NB4 (cell line): ENCODE measurements at places on chromosomes 4 and X.
A peak's percentile ranks its signal among the peaks of the same experiment; 100 is the strongest.

DNA sequence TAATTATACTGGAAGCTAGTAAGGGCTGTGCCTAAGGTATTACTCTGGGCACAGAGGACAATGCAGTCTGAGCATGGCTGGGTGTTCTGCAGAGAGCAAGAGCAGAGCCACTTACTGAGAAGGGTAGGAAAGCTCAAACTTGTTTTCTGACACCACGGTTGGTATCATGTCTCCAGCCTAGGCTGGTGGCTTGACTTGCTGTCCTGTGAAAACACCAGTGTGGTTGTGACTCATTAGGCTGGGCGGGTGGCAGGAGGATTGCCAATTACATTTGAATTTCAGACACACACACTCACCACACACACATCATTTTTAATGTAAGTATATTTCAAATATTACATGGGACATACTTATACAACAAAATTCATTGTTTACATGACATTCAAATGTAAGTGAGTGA lies 19.7 kb upstream of the MTM1 start:
- peak; percentile 64 for DNase-seq

- no peak for DNase-seq
Measured at GRCh38 chr4:88003261-88003660, 4.2 kb upstream of the PKD2 start.

GRCh38 chrX:154840856-154841255 lies 6.4 kb upstream of the SMIM9 start:
- peak; percentile 71 for DNase-seq

DNA sequence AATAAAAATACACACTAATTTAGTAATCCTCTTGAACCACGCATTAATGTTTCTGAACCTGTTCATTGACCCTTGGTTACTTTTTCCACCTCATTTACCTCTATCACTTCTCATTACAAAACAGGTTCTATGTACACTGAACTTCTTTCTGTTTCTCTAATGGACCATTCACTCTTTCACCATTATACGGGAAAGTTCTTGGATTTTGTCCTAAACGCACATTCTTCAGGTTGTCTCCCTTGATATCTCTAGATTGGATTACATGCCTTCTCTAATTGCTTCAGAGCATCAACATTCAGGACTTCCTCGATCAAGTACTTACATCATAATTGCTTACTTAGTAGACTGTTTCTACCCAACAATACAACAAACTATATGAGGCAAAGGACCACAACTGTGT lies 359.4 kb upstream of the FSTL5 start:
- no peak for DNase-seq

GRCh38 chrX:17432158-17432557 lies 57.2 kb downstream of the NHS start:
- no peak for DNase-seq

- no peak for DNase-seq
Measured at GRCh38 chr4:48259748-48260147, 9.9 kb downstream of the TEC start.

GRCh38 chr4:10100734-10101216 lies 15.8 kb downstream of the WDR1 start:
- peak; percentile 45 for DNase-seq

DNA sequence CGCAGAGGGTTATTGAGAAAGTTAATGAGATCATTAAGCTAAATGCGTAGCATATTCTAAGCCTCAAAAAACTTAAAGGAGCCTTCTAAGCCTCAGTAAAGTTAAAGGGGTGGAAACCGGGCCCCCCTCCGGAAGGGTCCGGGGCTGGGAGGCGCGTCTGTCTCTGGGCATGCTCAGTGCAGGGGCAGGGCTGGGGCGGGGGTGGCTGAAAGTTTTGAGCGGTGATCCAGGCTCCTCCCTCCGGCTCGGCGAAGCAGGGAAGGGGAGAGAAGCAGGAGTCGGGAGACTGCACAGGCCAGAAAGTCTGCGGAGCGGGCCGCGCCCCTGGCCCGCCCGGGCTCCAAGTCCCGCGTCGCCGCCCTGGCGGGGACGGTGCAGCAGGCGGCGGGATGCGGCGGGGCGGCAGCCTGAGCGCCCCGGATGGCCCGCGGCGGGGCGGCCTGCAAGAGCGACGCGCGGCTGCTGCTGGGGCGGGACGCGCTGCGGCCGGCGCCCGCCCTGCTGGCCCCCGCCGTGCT lies at the start of gene EVC:
EVC (plus strand) TSS at position 241 of the 518 bp plus-strand sequence; CDS start at position 421, 180 bp downstream.
- DNase-seq, result no peak

DNA sequence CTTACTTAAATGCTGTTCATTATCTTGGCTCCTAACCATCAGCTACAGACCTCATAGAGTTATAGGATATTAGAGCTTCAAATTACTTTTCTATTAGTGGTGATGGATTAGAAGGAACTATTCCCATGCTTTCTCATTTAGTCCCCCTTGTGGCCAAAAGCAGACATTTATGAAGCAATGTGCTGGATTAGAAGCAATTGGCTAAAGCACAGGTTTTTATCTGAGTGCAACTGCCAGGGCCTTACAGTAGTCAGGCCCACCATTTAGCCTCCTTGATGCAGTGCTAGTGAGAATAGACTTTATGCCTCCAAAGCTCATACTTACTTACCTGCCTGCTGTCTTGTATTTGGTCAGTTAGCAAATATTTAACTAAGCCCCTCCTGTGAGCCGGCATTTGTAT lies 93.0 kb downstream of the TSPAN7 start:
- DNase-seq, result peak; percentile 21

DNA sequence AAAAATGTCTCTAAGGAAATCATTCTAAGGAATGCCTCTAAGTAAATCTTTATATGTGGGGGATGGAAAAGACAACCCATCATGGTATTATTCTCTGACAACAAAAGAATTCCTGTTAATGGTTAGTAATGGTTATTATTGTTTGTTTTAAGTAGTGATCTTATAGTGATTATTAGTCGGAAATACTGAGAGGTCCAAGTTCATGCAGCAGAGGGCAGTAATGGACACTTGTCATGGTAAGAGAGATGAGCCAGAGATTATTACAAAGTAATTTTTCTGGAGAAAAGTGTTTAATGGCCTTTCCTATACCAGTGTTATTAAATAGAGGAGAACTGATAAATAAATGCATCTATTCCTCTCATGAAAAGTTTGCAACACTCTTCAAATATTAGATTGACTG lies 8.1 kb upstream of the DKK2 start:
- DNase-seq, result peak; percentile 8

DNA sequence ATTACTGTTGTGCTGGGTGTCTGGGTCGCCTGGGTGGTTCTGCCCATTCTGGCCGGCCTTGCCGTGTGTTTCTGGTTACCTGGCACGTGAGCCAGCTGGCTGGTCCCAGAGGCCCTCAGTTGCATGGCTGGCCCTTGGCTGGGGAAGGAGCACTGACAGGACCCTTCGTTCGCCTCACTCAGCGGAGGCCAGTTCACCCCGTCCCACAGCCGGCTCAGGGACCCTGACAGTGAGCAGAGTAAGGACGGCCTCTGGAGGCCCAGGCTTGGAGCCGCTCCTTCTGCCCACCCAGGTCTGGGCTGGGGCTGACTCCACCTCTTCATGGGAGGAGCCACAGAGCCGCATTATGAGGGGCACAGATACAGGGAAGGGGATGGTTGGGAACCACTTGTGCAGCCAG lies 20.3 kb upstream of the HGFAC start:
- no peak for DNase-seq

- no peak for DNase-seq
Measured at GRCh38 chr4:163263606-163264005, 68.8 kb downstream of the NPY1R start.

DNA sequence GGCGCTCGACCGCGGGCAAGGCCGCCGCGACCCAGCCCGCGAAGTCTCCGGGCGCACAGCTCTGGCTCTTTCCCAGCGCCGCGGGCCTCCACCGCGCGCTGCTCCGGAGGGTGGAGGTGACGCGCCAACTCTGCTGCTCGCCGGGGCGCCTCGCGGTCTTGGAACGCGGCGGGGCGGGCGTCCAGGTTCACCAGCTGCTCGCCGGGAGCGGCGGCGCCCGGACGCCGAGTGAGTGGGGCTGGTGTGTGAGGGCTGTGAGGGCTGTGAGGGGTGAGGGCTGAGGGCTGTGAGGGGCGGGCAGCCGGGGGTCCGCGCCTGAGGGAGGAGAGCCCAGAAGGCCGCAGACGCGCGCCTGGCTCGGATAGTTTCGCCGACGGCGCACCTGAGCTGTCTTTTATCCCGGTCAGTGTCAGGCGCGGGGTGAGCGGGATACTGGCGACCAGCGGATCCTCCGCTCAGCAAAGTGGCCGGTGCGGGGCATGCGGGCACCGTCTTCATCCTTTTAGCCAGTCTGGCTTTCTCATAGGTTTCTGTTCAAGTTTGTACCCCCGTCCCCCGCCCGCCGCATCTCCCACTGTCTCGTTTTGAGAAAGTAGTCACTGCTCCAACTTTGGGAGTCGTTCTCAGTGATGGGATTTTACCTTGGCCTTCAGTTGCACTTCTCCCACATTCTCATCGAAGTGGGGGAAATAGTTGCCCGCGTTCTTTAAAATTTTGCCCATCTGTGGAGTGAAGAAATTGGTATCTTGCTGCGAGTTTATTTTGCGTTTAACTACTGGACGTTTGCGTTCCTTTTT lies 586 bp downstream of the HERC5 start:
- DNase-seq, result peak; percentile 68

DNA sequence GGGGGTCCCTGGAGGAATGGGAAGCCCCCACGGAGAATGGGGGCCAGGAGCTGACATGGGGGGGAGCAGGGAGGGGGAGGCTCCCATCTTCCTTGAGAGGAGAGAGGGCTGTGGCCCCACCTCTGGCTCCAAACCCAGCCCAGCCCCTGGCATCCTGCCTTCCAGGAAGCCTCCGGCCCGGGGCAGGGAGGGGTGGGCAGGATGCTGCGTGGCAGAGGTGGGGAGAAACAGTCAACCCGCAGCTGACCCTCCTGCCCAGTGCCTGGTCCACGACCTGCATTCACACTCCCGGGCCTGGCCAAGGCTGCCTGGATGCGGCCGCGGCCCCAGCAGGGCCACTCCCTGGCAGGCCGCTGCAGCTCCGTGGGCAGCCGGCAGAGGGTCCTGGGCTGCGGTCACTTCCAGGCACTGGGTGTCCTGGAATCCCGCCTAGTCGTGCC lies 39.0 kb downstream of the CPLX1 start:
- DNase-seq, result no peak

GRCh38 chr4:27789773-27790172 lies 929.1 kb downstream of the STIM2 start:
- no peak for DNase-seq

- peak; percentile 1 for DNase-seq
Measured at GRCh38 chrX:17613979-17614588, 123.2 kb upstream of the SCML1 start.

DNA sequence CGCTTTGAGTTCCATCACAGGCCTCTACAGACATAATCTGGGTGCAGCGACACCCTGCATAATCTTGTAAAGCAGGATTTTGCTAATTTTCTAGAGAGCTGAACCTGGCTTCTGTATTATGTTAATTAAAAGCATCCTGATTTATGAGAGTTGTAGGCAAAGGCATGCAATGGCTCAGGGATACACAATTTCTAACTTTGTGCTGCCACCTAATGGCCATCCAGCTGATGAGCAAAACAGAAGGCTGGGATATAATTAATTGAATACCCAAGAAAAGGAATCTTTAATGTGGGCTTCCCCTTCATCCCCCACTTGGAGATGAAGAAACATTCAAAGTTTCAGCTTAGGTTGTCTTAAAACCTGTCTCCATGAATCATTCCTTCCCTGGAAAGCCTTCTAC lies 78.1 kb downstream of the BMP15 start:
- peak; percentile 27 for DNase-seq

- no peak for DNase-seq
Measured at GRCh38 chr4:163556177-163556576, 61.7 kb downstream of the TMA16 start.

- no peak for DNase-seq
Measured at GRCh38 chr4:31160146-31160545, 440.0 kb downstream of the PCDH7 start.
